ENCODE measurements at places on chromosomes 2 and 18.

- peak; percentile 48 for DNase-seq
Measured at GRCh38 chr2:109174214-109174613, 45.2 kb downstream of the SH3RF3 start.

GRCh38 chr2:69544951-69545350 is 98.6 kb downstream of the AAK1 start:
- no peak for DNase-seq

GRCh38 chr2:74546004-74546403 is 7.7 kb downstream of the LOXL3 start:
- no peak for DNase-seq

DNA sequence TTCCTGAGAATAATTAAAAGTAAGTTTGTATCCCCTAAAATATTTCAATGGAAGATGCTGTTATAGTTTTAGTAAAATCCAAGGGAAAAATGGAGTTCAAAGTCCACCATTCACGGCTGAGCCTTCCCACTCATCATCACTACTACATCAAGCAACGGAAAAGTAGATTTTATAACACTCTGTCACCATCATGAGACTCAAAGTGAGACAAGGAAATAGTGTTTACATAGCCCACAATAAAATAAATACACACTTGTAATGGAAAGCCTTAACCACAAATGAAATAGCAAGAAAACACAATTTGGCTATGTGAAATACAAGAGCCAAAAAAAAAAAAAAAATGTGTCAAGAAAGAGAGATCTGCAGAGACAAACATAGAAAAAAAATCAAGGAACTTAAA is 569.9 kb upstream of the REG3G start:
- no peak for DNase-seq

Data from CD4-positive, CD25-positive, alpha-beta regulatory T cell (primary cell).